ENCODE measurements at places on chromosomes 5 and 9. TPM values are rescaled to one million over a fixed set of nuclear protein-coding genes. Genes with fewer than 3 reads are reported as not detected.

GRCh38 chr5:146007270-146007669 is 70.9 kb downstream of the SH3RF2 start:
- DNase-seq, result no peak

Gene PIP5K1B
- total RNA-seq, result 1.6 TPM

GRCh38 chr5:138702166-138703077 is 50.8 kb upstream of the CTNNA1 start:
- DNase-seq, result no peak

Gene MARCOL
- not detected for total RNA-seq
